DMS153 (cell line): ENCODE measurements at places on chromosomes 2 and 18.

DNA sequence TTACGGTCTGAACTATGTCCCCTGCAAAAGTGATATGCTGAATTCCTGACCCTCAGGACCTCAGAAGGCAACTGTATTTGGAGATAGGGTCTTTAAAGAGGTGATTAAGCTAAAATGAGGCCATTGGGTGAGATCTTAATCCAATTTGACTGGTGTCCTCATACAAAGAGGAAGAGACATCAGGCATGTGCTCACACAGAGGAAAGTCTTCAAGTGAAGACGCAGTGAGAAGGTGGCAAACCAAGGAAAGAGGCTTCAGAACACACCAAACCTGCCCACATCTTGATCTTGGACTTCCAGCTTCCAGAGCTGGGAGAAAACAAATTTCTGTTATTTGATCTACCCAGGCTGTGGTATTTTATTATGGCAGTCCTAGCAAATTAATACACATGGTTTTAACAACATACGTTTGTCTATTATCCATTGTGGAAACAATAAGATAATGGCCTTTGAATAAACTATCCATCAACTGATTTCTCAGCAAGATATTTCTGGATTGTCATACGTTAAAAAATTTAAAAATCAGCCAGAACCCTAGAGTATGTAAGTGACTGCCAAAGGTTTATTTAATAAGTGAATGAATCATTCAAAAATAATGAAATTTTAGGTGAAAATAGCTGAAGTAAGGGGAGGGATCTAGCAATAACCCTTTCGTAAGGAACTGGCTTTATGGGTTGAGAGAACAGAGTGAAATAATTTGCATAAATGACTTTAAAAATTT, 6.5 kb downstream of the WIPF1 start:
- no peak for DNase-seq

- DNase-seq, result no peak
Observed at GRCh38 chr2:187171318-187171717, 276.7 kb downstream of the CALCRL start.

GRCh38 chr2:238881353-238882081, 33.6 kb downstream of the TWIST2 start:
- no peak for DNase-seq

- no peak for DNase-seq
Observed at GRCh38 chr2:23158306-23158705, 226.7 kb upstream of the KLHL29 start.
